ENCODE measurements at places on chromosomes 11 and 22.

DNA sequence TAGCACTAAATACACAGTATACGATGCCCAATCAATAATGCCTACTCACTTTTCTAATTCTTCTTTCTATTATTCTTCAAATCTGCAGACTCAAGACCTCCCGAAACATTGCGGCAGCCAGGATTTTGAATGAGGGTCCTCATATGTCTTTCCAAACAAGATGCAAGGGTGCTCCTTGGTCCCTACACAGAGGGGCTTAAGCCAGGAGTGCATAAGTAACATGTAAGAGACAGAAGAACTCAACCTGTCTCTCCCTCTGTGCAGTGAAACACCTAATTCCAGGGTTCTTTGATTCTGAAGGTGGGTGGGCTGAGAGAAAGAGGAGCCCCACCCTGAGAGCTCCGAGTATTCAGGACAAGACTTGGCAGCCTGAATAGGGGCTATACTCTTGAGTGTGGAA is 117.6 kb downstream of the ZNF280B start:
- DNase-seq, result no peak

DNA sequence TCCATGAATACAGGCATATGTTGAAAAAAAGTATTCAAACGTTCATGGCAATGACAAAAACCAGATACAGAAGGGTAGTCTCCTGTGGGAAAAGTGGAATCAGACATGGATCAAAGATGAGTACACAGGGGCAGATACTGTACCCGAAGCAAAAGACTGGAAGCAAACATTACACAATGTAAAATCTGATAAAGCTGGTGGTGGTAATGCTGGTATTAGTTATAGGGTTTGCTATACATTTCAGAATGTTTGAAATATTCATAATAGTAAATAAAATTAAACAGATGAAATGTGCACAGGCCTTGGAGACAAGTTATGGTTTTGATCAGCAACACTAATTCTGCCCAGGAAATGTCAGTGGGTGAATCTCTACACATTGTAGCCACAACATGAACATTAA is 607.6 kb downstream of the SOX6 start:
- DNase-seq, result no peak

DNA sequence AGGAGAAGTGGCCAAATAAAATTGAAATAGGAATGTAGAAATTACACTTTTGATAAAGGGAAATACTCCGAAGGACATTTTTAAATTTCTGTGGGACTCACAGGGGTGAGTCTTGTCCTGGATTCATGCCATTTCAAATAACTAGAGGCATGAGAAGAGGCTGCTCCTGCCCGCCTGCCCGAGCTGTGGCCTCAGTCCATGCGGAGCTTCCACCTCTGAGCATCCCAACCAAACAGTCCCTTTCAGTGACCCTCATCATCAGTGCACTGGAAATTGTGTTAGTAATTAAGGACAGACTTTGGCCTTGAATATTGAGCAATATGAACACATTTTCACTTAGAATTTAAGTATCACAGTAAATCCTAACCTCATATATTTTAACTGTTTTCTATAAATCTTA is 25.6 kb downstream of the GRIA4 start:
- DNase-seq, result no peak

GRCh38 chr22:25493794-25494193 is 70.7 kb upstream of the GRK3 start:
- no peak for DNase-seq

GRCh38 chr11:3096909-3097530 is 39.8 kb upstream of the CARS1 start:
- DNase-seq, result no peak
